Fibroblast of skin of left quadriceps (primary cell): ENCODE measurements at places on chromosomes 1 and 21.
A peak's percentile ranks its signal among the peaks of the same experiment; 100 is the strongest.

DNA sequence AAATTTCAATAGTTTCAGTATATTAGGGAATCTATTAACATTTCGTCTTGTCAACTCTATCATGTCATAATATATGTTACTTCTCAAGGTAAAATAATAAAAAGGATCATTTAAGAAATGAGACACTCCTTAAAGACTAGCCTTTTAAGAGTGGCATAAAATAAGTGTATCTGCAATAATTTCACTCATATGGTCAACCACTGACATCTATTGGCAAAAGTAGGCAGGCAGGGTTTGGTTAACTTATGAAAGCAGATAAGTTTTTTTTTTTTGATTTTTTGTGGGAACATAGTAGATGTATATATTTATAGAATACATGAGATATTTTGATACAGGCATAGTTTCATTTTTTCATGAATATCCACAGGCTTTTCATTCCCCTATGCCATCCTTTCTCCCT, 5.5 kb upstream of the RGS21 start:
- peak; percentile 45 for DNase-seq

DNA sequence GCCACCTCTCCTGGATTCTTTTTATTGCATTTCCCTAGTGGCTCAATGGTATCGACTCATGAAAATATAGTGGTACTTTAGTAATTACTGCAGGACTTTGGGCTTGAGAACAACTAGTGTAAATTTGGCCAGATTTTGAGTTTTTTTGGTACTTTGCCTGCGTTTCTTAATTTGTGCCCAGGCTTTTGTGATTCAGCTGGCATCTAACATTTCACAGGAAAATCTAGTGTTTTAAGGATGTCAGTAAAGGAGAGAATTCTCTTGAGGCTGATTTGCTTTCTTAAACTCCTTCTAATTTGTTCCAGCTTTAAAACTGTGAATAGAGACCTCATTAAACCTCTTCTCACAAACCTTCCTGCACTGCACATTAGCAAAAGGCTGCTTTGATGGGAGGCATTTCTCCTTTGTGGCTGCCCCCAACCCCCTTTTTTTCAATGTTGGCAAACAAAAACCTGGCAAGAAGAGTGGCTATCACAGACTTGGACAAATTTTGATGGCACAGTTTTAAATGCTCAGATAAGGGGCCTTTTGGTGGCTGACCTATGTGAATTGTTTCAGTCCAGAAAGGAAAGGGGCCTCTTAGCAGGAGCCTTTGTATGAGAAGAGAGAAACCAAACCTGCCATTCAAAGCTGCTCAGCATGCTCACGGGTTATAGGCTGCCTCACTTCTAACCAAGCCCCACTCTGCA, 113.4 kb upstream of the RAVER2 start:
- DNase-seq = no peak

- DNase-seq = no peak
Observed at GRCh38 chr1:245486775-245487470, 332.1 kb downstream of the KIF26B start.

DNA sequence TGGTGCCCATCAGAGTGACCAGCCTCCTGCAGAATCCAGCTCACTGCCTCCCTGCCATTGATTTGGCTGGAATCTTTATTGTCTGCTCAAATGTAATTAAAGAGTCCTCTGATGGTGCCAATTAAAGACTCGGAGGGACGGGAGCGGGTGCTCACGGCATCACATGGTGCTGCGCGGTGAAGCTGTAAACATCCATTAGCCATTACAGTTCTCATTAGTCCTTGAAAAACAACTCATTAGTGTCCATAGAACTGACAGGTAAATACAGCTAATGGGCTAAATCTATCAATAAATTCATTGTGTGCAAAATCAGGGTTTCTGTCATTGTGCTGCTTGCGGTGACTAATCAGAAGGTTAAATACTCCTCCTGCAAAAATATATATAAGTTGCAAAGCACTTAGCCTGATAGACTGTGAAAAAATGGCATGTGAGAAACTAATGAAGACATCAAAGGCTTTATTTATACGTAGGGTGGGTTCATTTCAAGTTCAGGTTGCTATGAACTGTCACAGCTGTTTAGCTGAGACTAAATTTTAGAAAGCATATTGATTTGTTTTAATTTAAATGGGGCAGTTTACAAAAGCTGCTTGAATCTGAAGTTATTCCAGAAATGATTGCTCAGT, 289.8 kb upstream of the POU3F1 start:
- no peak for DNase-seq

DNA sequence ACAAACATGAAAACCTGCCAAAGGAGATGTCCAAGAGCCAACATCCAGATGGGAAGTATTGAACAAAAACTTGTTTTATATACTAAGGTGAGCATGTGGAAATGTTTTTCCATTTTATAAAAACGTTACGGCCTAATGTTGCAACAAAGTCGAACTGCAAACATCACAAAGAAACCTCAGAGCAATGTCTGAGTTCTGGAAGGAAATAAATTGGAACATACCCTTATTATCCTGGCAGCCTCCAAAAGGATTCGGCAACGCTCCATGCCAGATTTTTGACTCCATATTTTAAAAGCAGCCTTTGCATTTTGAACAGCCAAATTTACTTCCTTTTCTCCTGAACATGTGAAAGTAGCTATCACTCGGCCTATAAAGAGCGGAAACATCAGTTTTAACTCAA, 3.3 kb downstream of the ALDH9A1 start:
- DNase-seq = no peak

GRCh38 chr1:61851235-61851634, 109.0 kb downstream of the PATJ start:
- no peak for DNase-seq

- DNase-seq = no peak
Observed at GRCh38 chr21:29490016-29490415, 191.3 kb downstream of the BACH1 start.

DNA sequence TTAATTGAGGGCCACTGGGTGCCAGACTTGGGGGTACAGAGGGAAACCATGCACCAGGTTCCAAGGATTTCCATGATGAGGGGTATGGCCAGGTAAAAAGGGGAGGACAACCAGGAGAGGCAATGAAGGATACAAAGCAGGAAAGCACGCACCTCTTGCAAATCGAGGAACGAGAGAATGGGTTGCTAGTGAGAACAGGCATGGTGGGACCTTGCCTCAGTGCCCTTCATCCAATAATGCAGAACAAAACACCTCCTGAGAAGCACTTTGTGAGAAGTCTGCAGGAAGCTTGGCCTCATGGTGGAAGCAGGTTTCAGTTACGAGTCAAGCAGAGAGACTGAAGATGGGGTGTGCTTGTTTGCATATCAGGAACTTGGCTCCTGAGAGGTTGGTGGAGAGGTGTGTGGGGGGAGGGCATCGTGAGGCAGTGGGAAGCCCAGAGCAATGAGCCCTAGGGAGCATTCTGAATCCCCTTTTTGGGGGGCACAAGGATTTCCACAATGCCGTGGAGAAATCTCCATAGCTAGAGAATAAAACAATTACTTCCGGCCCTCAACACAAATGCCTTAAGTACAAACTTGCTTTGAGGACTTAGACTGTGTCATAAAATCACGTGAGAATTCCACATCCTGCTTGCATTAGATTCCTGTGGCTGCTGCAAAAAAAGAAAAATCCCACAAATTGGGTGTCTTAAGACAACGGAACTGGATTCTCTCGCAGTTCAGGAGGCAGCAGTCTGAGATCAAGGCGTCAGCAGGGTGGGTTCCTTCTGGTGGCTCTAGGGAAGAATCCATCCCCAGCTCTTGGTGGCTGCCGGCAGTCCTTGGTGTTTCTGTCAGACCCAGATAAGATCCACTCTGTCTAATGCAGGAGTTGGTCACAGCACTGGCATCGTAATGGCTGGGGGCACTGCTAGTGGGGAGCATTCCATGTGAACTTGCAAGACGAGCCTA, 54.9 kb upstream of the BACE2 start:
- DNase-seq = peak; percentile 98

- no peak for DNase-seq
Observed at GRCh38 chr21:45811136-45811535, 167.6 kb downstream of the PCBP3 start.

DNA sequence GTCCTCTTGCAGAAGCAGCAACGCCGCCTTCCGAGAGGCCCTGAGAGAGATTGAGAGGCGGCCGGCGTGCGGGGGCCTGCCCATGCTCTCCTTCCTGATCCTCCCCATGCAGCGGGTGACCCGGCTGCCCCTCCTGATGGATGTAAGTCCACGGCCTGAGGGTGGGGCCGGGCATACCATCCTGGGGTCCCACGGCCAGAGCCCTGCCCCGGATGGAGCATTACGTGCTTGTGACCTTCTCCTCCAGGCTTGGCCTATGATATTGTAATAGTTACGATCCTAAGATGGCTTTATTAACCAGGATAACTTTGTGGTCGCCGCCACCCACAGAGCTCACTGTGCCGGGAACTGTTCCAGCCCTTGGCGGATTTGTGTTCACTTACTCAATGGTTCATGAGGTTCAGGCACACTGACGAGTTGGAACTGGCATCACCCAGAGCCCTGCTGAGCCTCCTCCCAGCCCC, 18.9 kb downstream of the ARHGEF16 start:
- peak; percentile 78 for DNase-seq

GRCh38 chr1:173082913-173083312, 32.2 kb upstream of the TNFSF18 start:
- DNase-seq = peak; percentile 15

- no peak for DNase-seq
Observed at GRCh38 chr1:155186794-155187455, 13.3 kb downstream of the TRIM46 start.

DNA sequence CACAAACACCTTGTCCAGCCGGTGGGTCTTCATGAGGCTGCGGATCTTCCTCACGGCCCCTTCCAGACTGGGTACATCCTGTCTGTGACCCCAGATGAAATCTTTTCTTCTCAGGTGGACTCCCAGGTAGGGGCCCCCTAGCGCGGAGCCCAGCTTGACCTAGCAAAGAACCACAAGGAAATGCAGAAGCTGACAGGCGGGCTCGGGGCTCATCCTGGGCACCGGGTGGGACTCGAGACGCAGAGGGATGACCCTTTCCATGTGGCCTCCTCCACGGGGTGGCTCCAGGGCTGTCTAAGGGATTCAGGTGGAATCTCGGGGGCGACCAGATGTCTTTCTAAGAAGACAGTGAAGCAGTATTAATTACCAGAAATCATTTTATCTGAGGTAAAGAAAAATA, 17.8 kb downstream of the POFUT2 start:
- DNase-seq = no peak

GRCh38 chr1:169565335-169566271, 20.7 kb downstream of the F5 start:
- DNase-seq = no peak

DNA sequence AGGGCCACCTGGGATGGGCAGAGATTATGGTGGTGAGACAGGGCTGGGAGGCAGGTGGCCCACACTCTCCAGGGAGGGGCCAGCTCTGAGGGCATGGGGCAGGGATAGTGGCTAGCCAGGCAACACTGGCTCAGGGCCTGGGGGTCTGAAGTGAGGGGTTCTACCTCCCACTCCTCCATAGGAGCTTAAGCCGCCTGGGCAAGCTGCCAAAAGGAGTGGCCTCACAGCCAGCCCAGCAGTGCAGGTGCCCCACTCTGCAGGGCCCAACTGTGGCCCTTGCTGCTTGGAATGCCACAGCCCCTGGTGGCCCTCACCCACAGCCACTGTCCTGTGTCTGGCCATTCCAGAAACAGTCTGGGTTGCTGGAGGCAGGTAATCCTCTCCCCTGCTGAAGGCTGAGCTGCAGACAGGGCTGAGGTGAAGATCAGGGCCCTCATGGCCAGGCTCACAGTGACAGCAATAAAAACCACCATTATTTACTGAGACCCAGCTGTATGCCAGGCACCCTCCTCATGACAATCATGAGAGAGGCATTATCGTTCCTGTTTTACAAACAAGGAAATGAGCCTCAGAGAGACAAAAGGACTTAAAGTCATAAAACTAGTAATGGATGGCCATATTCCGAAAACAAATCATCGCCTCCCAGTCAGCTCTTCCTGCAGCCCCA, 31.0 kb downstream of the KIF21B start:
- no peak for DNase-seq

- DNase-seq = peak; percentile 32
Observed at GRCh38 chr1:245232931-245233330, 78.1 kb downstream of the KIF26B start.

GRCh38 chr1:89631816-89632656, 884 bp upstream of the LRRC8C start:
- DNase-seq = no peak

DNA sequence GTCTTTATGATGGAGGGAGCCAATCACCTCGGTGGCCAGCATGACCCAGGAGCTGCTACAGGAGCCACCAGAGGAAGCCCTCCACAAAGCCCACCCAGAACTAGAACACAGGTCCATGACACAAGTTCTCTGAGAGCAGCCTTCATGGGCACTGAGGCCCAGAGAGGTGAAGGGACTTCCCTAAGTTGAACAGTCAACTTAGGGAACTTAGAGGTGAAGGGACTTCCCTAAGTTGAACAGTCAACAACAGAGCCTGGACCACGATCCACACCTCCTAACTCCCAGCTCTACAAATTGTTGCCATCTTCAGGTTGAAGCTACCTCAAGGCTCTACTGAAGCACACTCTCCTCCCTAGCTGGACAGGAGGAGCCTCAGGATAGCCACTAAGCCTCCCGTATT, 132.7 kb downstream of the CCDC185 start:
- DNase-seq = no peak
